Motor neuron (in vitro differentiated cells): ENCODE measurements at places on chromosomes 4 and X. TPM values are rescaled to one million over a fixed set of nuclear protein-coding genes. Genes with fewer than 3 reads are reported as not detected.

C4orf17 gene
- 0.10 and 0.27 TPM in 2 replicates for total RNA-seq

MAGEB10 gene
- total RNA-seq: not detected in 2 replicates

UGT2B17 gene
- not detected in 2 replicates for total RNA-seq

CDX4 gene
- total RNA-seq: not detected in 2 replicates

AKAP4 gene
- not detected in 2 replicates for total RNA-seq

PGAM4 gene
- 0.52 and 1.3 TPM in 2 replicates for total RNA-seq

MAGEA1 gene
- total RNA-seq: not detected in 2 replicates

STOX2 gene
- 21.8 and 24.5 TPM in 2 replicates for total RNA-seq

DNA sequence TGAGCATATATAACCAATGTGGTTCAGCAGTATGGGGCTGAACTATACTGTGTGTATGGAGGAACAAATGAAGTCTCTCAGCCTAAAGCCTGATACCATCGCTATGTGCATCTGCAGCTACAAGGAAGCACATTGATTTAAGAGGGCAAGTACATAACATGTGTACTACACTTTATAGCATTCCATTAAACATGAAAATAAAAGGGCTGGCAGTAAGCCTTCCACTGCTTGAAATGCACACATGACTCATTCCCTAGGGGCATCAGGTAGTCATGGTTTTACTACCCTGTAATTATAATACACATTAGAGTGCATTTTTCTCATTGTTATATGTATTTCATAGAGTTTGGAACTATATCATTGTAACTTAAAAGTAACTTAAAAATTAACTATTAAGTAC lies 51.2 kb downstream of the SMARCA1 start:
- peak; percentile 55 for ATAC-seq

- no peak for ATAC-seq
Observed at GRCh38 chr4:55549888-55550287, 3.2 kb upstream of the CLOCK start.

DNA sequence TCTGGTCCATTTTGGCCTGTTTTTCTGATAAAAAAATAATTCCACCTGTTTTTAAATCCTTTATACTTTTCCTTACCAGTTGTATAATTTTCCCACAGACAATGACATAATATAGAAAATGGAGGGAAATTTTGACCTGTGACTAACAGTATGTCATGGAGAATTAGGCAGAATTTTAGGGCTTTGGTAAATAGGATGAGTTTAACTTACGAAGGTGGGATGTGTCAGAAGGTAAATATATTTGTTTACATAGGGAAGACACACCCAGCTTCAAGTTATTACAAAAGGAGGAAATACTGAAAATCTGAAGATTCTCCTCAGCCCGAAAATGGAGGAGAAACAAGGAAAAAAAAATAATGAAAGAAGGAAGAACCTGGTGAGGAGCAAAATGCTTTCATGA lies 64.6 kb upstream of the PPP3CA start:
- ATAC-seq: no peak

GRCh38 chrX:70353514-70353913 lies 63.6 kb downstream of the KIF4A start:
- ATAC-seq: no peak

- ATAC-seq: no peak
Observed at GRCh38 chr4:47010912-47011446, 17.6 kb upstream of the GABRA4 start.

- ATAC-seq: no peak
Observed at GRCh38 chr4:177826973-177827372, 384.7 kb upstream of the AGA start.

DNA sequence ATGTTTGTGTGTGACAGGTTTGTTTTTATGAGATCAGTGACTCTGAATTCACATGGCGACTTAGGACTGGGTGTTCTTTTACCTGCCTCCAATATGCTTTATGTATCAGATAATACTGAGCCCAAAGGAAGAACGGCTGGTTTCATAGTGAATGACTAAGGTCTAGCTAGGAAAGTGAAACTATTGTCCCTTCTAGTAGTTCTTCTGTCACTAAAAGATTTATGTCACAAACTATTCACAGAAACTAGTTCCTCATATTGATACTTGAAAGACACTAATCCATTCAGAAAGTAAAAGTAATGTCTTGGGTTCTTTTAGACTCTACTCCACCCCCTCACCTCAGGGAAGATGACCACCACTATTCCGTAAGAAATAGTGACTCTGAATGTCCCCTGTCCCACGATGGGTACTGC lies 81.7 kb downstream of the EGF start:
- no peak for ATAC-seq

- no peak for ATAC-seq
Observed at GRCh38 chr4:159723341-159724048, 620.6 kb downstream of the RAPGEF2 start.

DNA sequence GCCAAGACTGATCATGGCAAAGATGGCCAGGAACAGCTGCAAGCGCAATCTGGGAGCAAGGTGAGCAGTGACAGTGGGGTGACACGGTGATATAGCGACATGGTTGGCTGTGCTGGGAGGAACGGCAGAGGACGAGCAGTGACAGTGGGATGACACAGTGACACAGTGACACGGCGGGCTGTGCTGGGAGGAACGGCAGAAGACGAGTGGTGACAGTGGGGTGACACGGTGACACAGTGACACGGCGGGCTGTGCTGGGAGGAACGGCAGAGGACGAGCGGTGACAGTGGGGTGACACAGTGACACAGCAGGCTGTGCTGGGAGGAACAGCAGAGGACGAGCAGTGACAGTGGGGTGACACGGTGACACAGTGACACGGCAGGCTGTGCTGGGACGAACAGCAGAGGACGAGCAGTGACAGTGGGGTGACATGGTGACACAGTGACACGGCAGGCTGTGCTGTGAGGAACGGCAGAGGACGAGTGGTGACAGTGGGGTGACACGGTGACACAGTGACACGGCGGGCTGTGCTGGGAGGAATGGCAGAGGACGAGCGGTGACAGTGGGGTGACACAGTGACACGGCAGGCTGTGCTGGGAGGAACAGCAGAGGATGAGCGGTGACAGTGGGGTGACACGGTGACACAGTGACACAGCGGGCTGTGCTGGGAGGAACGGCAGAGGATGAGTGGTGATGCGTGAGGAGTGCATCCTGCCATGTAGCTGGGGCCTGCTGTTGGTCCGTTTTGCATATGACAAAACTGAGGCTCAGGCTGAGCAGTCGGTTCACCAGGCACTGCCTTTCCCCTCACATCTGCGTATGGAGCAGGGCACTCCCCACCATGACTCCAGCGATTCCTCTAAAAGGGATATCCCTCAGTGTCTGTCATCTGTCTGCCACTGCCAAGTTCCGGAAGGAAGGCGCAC lies 36.0 kb upstream of the MXD4 start:
- ATAC-seq: peak; percentile 54

DNA sequence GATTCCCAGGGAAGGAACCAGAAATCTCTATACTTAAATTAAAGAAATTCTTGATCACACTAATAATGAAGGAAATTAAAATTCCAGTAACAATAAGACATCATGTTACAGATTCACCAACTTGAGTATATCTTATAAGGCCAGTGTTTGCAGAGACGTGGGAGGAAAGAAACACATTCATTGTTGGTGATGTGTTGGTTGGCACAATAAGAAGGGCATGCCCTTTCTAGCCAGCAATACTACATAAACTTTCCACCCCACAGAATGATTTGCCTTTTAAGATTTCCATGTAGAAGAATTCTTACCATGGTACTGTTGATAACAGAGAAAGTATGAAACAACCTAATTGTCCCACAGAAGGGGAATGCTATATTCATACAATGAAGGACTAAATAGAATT lies 581.5 kb downstream of the STIM2 start:
- no peak for ATAC-seq

- ATAC-seq: no peak
Observed at GRCh38 chrX:15853586-15854079, 980 bp downstream of the AP1S2 start.

DNA sequence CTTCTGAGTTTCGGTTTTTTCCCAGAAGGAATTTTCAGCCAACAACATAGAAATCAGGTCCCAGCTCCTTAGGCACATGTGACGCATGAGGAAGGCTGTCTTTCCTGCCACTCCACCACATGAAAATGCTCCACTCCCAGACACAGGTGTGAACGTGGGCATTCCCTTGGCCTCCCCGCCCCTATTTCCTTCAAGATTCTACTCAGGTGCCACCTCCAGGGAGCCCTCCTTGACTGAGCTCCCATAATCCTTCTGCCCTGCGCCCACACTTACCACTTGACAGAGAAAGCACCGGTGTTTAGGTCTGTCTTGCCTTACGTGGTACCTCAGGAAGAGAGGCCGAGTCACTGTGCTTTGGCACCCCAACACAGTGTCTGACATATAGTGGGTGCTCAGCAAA lies 44.4 kb upstream of the CENPU start:
- no peak for ATAC-seq

- ATAC-seq: no peak
Observed at GRCh38 chr4:118703118-118703517, 17.9 kb downstream of the METTL14 start.

DNA sequence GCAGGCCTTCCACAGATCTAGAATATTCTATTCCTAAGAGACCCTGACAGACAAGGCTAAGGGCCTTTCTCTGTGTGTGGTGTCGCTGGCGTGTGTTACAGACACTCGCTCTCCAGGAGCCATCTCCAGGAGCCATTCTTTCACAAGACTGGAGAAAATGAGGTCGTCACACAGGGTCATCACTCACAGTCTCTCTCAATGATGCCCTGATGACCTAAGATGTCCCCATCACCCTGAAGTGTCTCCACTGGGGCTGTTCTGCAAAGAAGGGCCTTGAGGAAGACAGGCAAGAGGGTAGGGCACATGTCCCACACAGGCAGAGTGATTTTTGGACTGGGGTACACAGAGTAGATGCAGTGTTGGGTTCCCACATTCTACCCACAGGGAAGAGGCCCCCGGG lies 34.7 kb downstream of the ZFYVE28 start:
- no peak for ATAC-seq

- no peak for ATAC-seq
Observed at GRCh38 chr4:504076-504475, 5.1 kb downstream of the PIGG start.

DNA sequence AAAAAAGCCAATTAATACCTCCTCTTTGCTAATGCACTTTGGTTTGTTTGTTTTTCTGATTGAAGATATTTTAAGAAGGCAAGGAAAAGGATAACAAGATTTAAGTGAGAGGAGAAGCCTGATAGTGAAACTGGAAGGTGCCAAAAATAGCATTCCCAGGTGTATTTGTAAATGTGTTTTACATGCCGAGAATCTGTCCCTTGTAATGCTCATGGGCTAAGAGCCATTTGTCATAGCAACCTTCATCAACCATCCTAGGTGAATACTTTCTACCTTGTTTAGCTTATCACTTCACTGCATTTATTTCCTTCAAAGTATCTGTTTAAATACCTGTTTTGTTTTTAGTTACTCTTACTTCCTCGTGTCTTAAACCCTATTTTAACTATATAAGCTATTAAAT lies 127.8 kb downstream of the KCTD8 start:
- no peak for ATAC-seq

DNA sequence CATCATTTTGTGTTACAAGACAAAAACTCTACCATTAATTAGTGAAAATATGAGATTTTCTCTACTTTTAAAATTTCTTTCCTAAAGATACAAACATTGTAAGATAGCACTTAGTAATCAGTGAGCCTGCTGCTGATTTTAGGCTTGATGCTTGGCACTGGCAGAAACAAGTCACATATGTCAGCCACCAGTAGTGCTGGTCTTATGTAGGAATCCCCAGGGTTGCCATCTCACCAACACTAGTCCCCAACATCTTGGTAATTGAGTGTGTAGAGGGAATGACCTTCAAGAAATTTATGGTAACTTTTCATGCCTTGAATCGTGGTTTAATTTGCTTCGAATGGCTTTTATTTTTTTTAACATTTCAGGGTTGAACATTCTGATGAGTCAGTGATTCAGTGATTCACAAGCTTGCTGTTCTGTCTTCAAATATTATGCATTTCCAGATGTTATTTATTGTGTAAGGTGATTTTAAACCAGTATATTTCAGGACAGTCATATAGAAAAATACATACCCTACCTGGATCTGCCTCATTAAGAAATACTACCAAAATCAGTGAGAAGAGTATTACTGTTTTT lies 11.9 kb downstream of the EXOC1 start:
- no peak for ATAC-seq

DNA sequence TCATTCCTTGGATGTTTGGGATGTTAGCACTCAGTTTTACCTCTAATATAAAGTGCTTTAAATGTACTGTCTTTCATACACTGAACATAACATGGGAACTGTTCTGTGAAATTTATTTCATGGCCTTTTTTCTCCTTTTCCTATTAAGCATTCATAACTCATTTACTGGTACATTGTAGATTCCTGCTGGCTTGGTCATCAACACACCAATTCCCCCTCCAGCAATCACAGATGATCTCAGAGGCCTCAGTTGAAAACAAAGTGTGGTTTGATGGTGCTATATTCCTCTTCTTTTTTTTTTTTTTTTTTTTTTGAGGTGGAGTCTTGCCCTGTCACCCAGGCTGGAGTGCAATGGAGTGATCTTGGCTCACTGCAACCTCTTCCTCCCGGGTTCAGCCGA lies 61.9 kb upstream of the FAM47B start:
- peak; percentile 28 for ATAC-seq

DNA sequence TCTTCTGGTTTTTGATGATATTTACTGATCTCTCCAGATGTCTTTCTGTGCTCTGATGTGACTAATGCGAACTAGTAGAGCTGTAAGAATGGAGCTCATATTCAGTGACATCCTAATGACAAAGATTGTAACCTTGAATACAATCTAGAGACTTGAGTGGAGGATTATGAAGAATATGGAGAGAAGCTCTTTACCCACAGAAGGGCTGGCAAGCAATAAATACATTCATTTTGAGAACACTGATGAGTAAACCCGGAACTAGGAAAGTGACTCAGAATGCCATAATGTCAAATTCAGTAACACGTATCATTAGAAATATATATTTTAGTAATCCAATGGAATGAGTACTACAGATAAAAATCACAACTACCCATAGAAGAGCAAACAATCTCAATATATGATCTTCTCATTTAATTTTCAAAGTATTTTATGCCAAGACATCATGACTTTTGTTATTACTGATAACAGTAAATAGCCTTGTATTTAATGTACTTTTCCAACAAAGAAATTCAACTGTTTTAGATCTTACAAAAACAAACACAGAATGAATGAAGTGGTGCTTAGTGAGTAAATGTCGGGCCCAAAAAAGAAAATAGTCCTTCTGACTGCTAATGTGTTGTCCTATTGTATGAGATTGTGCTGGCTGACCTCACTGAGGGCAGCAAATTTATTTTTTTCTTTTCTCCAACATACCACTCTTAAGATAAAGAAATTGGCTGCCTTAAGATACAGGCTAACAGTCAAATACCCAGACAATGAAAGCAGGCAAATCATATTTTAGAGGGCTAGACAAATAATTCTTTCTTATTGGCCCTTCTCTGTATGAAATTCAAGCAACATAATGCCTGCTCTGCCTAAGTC lies 49.2 kb upstream of the HDAC8 start:
- peak; percentile 28 for ATAC-seq

GRCh38 chr4:110196206-110196870 lies 2.1 kb downstream of the ELOVL6 start:
- ATAC-seq: peak; percentile 50

DNA sequence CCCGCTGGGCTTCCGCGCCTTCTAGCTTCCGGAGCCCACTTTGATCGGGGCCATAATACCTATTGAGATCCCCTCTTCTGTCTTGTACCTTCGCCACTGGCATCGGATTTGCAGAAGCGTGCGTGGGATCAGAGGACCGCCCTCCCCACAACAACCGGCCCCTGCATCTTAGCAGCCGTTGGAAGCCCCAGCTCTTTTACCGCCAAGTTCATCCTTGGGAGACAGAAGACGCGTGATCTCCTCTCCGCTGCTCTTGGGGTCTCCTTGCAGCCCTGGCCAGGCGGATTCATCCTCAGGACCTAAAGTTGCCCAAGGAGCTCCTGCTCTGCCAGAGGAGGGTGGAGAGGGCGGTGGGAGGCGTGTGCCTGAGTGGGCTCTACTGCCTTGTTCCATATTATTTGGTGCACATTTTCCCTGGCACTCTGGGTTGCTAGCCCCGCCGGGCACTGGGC lies 1.6 kb downstream of the SLIT2 start:
- peak; percentile 0 for ATAC-seq
